H9 (cell line): ENCODE measurements at places on chromosomes 1 and 21.

DNA sequence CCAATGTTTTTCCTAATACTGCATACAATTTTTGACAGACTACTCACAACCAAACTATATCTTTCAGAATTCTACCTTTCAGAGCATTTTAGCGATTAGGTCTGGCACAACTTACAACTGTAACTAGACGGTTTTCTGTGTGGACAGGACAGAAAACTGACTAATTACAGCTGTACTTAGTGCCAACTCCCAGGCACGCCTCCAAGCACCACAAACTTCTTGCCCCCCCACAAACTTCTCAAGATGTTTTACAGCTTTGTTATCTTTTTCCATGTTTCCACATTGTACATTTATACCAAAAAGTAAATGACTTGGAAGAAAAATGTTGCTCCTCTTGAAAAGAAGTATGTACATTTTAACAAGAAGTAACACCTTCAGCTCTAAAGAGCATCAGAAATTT is 13.8 kb downstream of the LYST start:
- H3K27me3 ChIP-seq, result no peaks in the 10 kb centered on the region
- H3K4me1 ChIP-seq, result no peaks in the 10 kb centered on the region
- H3K36me3 ChIP-seq, result no peaks in the 10 kb centered on the region
- no peak for DNase-seq
- H3K27ac ChIP-seq, result no peak overlapping the region

- no peak overlapping the region for H3K27ac ChIP-seq
- no peaks in the 10 kb centered on the region for H3K4me1 ChIP-seq
- H3K4me3 ChIP-seq, result no peak overlapping the region
- peaks cover 27% of the 10 kb centered on the region for H3K36me3 ChIP-seq
- DNase-seq, result no peak
- H3K27me3 ChIP-seq, result no peaks in the 10 kb centered on the region
Measured at GRCh38 chr1:5880630-5881405, 111.4 kb downstream of the NPHP4 start.

DNA sequence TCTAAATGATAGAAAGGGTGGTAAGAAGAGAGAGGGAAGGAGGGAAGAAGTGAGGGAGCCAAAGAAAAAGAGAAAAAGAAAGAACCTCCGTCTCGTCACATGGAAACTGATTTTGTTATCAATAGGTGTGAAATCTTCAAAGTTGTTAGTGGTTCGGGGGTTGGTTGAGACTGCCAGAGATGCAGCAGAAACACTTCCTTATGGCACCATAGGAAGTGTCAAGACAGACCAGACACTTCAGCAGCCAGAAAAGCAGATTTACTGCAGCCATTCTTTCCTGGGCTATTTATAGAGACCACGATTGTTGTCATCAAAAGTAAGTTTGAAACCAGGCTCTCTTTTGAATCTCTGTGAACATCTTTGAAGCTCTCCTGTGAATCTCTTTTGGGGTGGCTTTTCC is 150.5 kb downstream of the PLPPR5 start:
- no peak for DNase-seq
- H3K4me1 ChIP-seq, result no peaks in the 10 kb centered on the region; the same call in 1 of the 2 replicates
- no peaks in the 10 kb centered on the region for H3K36me3 ChIP-seq

DNA sequence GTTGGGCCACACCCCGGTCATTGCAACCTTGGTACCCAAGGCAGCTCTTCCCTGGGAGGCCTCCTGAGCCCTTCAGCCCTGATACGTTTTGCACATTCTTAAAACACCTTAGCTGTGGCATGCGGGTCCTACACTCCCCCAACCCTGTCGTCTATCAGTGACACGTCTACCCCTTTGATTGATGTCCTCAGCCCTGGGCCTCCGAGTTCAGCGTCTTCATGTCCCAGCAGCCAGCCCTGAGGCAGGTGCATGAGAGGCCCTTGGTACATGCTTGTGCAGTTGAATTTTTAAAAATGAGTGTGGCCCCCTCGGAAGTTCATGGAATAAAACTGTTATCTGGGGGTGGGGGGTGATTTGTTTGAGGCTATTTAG is 38.9 kb upstream of the ADARB1 start:
- no peaks in the 10 kb centered on the region; the same call in 1 of the 2 replicates for H3K4me1 ChIP-seq
- H3K36me3 ChIP-seq, result no peaks in the 10 kb centered on the region
- H3K27me3 ChIP-seq, result no peaks in the 10 kb centered on the region
- DNase-seq, result no peak
- no peak overlapping the region for H3K4me3 ChIP-seq

DNA sequence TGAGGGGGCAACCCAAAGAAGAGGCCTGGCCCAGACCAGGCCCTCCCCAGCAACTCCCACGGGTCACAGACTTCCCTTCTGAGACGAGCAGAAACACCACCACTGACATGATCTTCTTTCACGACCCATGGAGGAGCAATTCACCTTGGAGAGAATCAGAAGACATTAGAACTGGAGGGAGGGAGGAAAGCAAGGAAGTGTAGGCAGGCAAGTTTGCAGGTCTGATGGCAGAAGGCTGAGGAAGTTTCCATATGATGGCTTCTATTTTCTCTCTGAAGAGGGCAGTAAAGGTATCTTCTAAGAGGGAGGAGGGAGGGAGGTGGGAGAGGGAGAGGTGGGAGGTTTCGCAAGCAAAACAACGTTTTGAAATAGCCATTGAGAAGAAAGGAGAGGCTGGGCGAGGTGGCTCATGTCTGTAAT is 1.4 kb upstream of the UBXN10 start:
- no peak overlapping the region for H3K27ac ChIP-seq
- peak overlapping the region; percentile 36; the same call in 2 of the 3 replicates for H3K4me3 ChIP-seq
